ENCODE measurements at places on chromosomes 16 and 17.

GRCh38 chr16:30620169-30620568 is 10.0 kb upstream of the ZNF689 start:
- no peak for DNase-seq

DNA sequence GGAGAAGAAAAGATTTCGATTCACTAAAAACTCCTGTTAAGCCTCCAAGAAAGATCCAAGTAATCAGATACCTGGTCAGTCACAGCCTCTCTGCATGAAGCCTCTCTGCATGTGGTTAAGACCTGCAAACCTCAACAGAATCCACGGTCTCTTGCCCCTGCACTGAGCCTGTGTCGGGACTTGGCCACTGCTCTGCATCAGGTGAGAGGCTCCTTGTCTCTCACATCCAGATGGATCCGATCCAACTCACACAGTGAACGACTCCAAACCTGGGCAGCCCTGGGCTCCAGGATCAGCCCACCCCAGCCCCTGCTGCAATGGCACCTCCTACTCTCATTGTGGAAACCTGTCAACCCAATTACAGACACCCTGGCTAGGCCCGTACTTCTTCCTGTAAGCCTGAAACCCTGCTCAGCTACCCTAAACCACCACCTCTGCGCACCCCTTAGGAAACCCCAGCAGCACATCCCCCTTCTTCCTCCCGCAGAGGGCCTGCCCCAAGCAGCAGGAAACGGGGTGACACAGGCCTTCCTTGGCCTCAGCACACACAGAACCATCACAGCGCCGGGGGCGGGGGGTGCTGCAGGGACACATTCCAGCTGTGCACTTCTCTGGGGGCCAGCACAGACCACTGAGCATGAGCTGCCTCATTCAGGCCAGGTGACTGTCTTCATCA is 129.5 kb downstream of the ANKRD11 start:
- DNase-seq, result peak; percentile 83

DNA sequence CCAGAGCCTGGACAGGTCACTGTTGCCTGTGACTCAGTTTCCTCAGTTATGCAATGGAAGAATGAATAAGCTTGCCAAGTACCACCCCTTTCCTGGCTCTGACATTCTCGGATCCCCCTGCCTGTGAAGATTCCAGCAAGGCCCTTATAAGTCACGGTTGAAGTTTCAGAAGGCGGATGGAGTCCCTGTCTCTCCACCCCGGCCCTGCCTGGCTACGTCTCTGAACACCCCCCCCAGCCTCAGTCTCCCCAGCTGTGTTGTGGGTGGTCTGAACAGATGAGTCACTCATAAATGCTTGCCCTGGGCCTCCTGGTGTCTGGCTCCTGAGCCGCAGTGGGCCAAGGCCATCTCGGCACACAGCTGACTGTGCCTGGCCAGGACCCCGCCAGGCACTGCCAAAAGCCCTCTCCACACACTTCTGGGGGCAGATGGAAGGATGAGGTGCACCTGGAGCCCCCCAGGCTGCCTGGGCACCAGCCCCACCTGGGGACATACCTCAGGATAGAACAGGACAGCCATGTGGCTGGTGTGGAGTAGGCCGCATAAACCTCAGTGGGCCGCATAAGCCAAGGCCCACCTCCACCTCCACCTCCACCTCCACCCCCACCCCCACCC is 15.4 kb downstream of the VASN start:
- DNase-seq, result no peak

- DNase-seq, result no peak
These were observed 9.5 kb downstream of the GRB2 start for GRCh38 chr17:75396025-75396424.

DNA sequence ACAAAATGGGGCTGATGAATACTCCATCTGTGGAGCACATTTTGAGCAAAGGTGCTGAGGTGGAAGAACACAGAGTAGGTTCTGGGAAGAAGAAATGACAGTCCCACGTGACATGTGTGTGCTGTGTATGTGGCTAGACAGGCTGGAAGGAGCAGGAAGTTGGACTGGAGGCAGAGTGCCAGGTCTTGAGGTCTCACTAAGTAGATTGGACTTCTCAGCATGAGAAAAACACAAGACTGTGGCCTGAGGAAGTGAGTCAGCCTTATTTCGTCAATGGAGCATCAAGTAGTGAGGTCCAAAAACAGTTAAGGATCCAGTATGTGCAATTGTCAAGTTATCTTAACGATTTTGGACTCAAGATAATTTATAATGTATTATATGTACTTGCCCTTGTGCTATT is 736.5 kb downstream of the KCNJ2 start:
- DNase-seq, result peak; percentile 66

DNA sequence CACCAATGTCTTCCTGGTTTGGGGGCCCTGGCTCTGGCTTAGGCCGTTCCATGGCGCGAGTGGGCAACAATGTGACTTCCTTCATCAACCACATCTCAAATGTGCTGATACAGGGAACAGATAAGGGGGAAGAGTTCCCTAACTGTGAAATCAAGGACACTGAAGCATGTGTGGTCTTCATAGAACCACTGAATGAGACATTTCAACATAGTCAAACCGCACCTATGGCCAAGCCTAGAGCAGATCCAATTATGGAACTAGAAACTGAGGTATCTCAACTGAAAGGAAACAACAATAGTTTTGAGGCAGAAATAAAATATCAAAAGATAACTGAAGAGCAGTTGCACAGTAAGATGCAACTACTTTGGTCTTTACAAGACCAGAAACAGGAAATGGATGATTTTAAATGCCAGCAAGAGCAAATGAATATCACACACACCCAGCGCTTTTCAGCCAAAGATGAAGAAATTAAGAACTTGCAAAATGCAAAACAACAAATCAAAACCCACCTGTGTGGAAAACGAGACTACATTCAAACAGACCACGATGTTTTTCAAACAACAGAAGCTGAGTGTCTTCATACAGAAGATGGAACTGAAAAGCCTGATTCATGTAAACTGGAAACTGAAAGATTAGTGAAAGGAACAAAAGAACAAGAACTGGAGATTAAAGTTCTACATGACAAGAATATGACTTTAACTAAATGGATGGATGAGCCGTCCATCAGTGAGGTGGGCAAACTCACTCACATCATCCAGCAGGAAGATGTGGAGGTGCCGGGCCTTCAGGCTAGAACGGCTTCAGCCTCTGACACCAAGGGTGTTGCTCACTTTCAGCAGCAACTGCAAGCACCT is 18.1 kb upstream of the LCMT1 start:
- peak; percentile 93 for DNase-seq

DNA sequence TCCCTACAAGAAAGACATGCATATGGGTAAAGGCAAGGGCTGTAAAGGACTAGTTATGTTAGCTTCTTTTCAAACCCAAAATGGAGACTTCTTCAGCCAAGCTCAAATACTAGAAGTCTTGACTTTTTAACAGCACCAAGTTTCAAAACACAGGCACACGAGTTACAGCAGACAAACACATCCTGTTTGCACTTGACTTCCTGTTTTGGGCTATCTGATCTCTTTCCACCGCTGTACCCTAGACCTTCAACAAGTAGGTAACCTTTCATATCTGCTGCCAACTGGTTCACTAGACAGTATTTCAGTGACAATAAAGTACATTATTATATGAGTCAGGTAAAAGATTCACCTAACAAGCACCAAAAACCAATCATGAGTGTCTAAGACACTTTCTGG is 12.3 kb downstream of the RFFL start:
- DNase-seq, result peak; percentile 87

DNA sequence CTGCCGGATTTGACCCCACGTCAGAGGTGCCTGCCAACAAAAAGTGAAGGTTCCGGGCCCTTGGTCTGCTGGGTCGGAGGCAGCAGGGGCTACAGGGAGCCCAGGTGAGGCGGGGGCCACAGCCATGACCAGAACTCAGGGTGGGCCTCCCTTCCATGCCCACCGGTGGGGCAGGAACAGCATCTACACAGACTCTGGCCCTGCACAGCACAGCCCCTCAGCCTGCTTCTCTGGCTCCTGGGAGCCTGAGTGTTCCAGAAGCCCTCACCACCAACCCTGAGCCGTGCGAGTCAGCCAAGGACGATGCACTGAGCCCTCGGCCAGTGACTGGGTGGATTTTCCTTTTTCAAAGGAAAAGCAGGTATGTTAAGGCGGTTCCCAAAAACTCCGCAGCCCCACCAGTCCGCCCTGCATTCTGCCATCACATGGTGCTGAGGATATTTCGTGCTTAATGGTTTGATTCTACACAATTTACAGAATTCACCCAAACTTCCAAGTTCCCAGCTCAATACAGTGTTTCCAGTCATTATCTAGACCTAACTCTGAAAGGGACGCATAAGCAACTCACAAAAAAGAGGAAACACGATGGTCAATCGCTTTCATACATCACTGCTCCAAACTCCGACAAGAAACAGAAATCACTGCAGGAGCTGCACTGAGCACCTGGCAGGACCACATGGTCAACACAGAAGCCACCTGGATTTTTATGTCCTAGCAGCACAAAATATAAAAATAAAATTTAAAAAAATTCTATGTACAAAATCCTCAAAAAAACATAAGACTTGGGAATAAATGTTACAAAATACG is 19.4 kb upstream of the C16orf95 start:
- peak; percentile 32 for DNase-seq

DNA sequence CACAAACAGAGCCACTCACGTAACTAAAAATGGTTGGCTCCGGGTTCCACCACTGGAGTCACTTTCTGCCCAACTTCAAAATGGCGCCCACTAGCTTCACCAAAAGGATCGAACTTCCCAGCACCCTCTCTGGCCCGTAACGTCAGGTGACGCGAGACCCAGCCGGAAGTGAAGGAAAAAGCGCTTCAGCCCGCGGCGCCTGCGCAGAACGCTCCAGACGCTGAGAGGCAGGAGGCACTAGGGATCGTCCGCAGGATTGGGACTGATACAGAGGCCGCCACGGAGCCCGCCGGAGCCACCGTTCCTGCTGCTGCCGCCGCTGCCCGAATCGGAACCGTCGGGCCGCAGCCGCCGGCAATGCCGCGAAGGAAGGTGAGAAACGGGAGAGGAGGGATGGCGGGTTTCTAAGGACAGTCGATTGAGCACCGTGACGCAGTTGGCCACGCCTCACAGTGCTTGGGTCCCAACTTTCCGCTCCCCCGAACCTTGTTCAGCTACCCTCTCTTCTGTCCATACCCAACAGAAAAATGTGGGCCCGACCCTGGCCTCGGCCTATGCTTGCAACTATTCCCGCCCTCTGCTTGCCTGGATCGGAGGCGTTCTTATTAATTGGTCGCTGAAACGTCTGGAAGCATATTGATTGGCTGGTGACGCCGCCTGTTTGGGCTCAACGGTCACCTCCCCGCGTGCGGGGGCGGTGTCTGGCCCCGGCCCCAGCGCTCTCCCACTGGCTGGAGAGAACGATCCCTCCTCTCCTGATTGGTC is at the start of gene KAT7:
Gene KAT7 (plus strand): TSS at position 204 of the 765 bp plus-strand sequence. CDS start 154 bp downstream, at position 358.
- peak; percentile 100 for DNase-seq

GRCh38 chr17:66610361-66611133 is 224.4 kb upstream of the CACNG5 start:
- no peak for DNase-seq

GRCh38 chr16:55257966-55258613 is 65.9 kb upstream of the IRX6 start:
- DNase-seq, result peak; percentile 80

DNA sequence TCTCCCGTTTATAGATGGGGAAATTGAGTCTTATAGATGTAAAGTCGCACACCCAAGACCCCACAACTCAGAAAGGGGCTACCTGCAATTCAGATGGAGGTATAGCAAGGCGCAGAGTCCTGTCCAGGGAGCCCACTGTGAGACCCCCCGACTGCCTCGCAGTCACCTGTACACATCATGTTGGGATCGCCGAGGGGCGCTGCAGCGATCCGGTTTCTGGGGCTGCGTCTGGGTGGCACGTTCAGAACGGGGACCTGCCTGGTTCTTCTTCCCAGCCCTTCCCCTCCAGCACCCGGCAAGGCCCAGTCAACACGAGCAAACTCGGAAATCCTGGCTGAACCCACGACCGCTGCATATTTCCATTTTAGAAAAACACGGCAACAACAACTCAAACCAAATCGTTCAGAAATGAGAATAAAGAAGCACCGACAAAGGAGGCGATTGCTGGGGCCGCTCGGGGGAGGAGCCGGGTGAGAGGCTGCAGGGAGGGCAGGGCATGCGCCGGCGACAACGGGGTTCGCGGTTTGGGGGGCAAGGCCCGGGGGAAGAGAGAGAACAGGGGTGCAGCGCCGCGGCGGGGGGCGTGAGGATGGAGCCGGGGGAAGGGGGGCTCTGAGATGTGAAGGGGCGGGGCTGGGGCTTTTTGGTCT is 643 bp downstream of the HSDL1 start:
- peak; percentile 60 for DNase-seq

- no peak for DNase-seq
These were observed 26.9 kb downstream of the IL4R start for GRCh38 chr16:27340654-27341053.

DNA sequence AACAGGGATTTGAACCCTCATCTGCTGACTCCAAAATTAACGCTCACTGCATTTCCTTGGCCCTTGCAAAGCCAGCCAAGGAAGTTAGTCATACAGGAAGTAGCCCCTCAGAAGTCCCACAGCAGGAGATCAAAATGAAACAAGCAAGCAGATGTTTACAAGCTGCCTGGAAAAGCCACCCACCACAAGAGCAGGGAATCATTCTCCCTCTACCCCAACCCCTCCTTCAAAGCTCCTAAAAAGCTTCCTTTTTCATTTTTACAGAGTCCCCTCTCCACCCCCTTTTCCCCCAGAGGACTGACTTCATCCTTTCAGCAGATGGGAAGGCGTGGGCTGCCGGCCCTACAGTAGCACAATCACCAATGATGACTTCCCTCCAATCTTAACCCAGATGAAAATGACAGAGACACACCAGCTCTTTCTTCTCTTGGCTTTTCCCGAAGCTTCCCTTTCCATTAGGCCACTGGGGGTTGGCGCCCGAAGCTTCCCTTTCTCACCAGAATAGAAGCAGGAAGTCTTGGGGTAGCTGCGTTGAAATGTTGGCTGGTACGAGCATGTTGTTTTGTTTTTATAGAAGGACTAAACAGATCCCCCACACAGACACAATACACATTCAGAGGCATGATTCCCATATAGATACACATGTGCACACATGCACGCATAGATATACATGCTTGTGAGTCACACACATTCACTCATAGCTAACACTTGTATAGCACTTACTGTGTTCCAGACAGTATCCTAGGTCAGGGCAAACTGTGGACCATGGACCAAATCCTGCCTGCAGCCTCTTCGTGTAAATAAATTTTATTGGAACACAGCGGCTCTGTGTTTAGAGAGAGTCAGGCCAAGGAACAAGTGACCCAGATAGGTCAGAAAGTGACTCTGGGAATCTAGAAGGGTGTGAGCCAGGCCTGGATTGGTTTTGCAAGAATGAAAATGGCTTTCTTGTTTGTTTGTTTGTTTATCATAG is 17.4 kb downstream of the ITPRIPL2 start:
- peak; percentile 50 for DNase-seq

DNA sequence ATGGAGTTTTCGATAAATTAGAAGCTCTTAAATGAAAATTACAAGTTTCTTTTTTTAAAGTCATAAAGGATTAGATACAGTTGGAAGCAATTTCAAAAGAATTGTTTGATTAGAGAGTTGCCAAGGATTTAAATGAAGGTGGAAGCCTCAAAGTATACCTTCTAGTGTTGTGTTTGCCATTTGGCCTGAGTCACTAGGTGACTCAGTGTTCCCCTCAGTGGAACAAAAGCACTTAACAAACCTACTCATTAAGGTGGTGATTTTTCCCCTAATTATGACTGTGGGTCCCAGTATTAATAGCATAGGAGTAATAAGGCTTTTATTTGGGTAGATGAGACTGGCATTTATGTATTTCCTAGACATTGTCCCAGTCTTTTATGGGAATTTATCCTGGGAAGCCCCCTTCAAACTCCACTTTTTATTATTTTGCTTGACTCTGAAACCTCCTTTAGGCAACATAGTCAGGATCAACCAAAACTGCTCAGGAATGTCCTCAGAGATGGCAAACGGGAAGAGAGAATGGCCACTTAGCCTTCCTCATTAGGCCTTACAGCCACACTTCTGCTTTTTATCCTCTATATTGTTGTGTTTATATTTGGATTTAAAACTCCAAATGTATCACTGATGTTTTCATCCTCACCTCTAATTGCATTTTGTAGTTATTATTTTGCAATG is 161.0 kb downstream of the FTO start:
- no peak for DNase-seq

Measured in hematopoietic multipotent progenitor cell treated with erythropoietin and hydrocortisone succinate and interleukin-3 and kit ligand, for 4 days (in vitro differentiated cells).